Activated CD4-positive, alpha-beta T cell treated with anti-CD3 and anti-CD28 coated beads, Interleukin-2, amount 10 ng/mL, durations not matched to agents 7 days and 5 days (primary cell): ENCODE measurements at places on chromosomes 12 and 14.

GRCh38 chr12:82029936-82030335 lies 270.8 kb upstream of the PPFIA2 start:
- no peak for DNase-seq

DNA sequence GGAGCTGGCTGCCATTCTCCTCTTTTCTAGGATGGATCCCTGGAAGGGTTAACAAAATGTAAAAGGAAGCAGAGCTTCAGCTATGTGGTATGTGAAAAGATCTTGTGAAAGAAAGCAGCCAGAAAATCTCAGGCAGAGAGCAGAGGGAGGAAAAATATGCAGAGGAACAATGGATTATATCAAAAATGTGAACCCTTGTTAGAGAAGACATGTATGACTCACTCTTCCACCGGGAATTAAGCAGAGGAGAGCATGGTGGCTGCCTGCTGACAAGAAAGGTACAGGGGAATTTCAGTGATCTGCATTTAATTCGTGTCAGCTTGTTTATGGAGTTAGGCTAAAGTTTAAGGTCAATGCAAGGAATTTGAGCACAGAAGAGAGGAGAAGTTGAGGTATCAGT lies 46.3 kb downstream of the KCNA1 start:
- DNase-seq: no peak

GRCh38 chr12:30082381-30082780 lies 298.6 kb upstream of the TMTC1 start:
- no peak for DNase-seq

- no peak for DNase-seq
Observed at GRCh38 chr14:63874223-63874622, 21.4 kb downstream of the SYNE2 start.

GRCh38 chr12:111435661-111436201 lies 30.0 kb downstream of the SH2B3 start:
- DNase-seq: no peak

DNA sequence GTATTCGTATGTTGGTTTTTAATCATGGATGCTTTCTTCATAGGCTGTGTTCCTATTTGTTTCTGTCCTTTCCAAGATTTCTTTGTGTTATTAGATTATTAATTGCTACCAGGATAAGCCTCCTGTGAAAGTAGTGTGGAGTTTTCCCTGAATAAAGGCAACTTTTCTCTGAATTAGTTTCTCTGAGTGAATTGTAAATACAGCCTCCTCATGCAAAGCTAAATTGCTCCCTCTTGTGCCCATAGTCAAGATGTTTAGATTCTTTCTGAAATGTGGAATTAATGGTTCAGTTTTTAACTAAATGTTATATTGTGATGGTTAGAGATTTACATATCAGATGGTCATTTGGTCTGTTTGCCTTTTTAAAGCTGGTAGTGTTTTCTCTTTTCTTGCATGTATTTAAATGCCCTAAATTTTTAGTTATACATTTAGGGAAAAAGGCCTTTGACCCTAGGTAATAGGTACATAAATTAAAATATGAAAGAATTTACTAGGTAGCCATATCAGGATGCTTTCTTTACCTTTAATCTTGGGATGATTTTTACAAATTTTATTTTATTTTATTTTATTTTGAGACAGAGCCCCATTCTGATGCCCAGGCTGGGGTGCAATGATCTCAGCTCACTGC lies 8.9 kb downstream of the APAF1 start:
- peak; percentile 49 for DNase-seq

GRCh38 chr14:42734041-42734440 lies 1127.4 kb downstream of the LRFN5 start:
- DNase-seq: no peak

DNA sequence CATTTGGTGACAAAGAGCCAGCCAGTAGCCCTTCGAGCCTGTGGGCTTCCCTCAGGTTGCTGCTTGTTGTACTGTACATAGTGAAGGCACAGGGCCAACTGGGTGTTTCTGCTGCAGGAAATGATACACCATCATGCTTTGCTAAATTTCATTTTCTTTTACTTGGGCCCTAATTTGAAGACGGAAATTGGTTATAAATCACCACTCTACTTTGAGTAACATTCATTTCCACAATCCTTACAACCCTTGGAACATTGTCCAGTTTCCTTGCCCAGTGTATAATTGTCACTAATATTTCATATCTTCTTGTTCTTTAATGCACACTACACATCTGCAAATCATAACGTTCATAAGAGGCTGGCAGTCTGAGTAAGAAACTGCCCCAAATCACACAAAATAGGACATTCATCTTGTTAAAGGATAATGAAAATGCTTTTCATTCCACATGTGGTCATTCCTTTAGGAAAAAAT lies 30.2 kb downstream of the MSRB3 start:
- no peak for DNase-seq

GRCh38 chr14:75260025-75260763 lies 18.4 kb upstream of the FOS start:
- no peak for DNase-seq

- DNase-seq: peak; percentile 46
Observed at GRCh38 chr12:107990325-107990724, 138.8 kb upstream of the WSCD2 start.

DNA sequence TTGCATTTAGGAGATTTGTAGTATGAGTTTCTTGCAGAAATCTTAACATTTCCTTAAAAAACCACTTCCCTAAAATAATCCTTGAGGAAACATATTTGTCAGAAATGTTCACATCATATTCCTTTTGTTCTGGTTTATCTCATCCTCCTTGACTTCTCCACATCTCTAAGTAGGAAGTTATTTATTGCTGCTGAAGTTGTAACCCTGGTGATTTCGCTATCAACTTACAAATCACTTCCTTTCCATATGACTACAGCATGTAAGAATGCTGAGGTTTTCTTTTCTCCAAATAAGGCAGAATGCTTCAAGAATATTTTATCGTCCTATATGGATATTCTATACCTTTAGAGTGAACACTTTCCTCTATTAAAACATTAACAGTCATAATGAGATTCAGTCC lies 751.7 kb downstream of the NRXN3 start:
- no peak for DNase-seq

DNA sequence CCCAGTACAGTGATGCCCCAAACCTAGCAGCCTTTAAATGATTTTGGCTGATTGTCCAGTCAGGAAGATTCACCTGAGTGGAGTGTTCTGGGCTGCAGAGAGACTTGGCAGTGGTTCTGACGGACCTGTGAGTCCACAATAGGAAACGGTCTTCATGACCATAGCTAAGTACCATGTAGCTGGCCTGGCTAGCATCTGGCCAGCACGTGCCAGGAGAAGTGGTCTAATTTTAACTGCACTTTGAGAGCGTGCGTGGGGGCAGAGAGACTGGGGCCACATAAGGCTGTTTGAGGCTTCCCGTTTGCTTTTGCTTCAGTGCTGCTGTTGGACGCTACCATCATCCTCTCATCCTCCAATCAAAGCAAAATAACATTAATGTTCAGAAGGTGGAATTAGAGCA lies 54.7 kb downstream of the PPM1A start:
- DNase-seq: no peak

GRCh38 chr14:105258846-105259245 lies 10.5 kb downstream of the BTBD6 start:
- no peak for DNase-seq

DNA sequence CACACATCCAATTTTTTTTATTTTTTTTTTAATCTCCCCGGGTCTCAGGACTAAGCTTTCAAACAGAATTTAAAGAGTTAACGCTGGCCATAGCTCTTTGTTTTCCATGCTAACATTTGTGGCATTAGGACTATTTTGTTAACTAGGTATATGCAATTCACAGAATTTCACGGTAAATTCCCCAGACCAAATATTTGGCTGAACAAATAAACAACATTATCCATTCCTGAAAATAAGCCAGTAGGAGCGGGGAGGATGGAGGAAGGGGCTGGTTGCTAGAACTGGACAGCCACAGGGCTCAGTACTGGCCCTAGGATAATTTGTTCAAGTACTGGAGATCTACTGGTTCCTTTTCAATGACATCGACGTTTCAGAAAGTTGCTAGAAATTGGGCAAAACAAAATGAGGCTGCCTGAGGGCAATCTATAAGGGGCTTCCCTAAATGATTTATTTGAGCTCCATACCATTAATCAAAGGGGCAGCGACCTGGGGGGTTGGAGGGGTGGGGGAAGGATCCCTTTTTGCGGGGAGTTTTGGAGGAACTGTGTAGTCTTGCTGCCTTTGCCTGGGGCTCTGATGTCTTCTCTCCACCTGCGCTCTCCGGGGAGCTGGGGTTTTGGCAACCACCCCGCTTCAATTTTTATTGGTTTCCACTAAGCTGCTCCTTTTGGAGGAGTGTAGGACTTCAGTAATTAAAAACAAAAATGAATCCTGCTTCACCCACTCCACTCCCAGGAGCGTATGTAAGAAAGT lies 9.0 kb downstream of the BMP4 start:
- no peak for DNase-seq

- DNase-seq: no peak
Observed at GRCh38 chr12:115337693-115338543, 653.9 kb upstream of the TBX3 start.

- no peak for DNase-seq
Observed at GRCh38 chr12:111624540-111624939, 25.4 kb upstream of the ATXN2 start.

GRCh38 chr14:83184531-83184930 lies 1650.9 kb upstream of the SEL1L start:
- DNase-seq: no peak

GRCh38 chr12:6567112-6567670 lies 900 bp downstream of the NOP2 start:
- DNase-seq: no peak

GRCh38 chr12:59357811-59358210 lies 238.0 kb upstream of the SLC16A7 start:
- no peak for DNase-seq

DNA sequence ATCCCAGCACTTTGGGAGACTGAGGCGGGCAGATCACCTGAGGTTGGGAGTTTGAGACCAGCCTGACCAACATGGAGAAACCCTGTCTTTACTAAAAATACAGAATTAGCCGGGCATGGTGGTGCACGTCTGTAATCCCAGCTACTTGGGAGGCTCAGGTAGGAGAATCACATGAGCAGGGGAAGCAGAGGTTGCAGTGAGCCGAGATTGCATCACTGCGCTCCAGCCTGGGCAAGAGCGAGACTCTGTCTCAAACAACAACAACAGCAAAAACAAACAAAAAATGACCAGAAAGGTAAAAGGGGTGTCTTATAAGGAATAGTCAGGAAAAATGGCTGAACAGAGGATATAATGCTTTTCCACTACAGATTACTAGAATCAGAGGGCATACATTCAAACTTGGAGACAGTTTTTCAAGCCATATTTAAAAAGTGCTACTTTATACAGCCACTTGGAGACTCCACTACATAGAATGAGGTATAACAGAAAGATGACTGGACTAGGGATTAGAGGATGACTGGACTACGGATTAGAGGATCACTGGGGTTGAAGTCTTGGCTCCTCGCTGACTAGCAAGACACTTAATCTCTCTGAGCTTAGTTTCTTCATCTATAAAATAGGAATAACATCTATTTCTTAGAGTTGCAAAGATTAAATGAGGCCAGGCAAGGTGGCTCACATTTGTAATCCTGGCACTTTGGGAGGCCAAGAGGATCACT lies 4.9 kb upstream of the CS start:
- DNase-seq: no peak

GRCh38 chr12:65343801-65344200 lies 65.3 kb downstream of the MSRB3 start:
- DNase-seq: no peak

- no peak for DNase-seq
Observed at GRCh38 chr12:85963326-85963725, 89.2 kb downstream of the NTS start.

- no peak for DNase-seq
Observed at GRCh38 chr14:77123381-77124325, 17.9 kb downstream of the ZDHHC22 start.

DNA sequence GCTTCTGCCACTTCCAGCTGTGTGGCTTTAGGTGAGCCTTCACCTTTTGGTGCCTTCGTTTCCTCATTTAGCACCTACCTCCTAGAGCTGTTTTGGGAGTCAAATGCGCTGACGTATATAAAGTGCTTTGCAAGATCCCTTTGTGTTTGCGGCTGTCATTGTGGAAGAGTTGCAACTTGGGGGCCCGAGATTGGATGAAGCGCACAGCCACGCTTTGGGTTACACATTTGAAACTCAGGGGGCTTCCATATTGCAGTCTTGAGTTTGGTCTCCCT lies 636 bp upstream of the ARL6IP4 start:
- DNase-seq: no peak

DNA sequence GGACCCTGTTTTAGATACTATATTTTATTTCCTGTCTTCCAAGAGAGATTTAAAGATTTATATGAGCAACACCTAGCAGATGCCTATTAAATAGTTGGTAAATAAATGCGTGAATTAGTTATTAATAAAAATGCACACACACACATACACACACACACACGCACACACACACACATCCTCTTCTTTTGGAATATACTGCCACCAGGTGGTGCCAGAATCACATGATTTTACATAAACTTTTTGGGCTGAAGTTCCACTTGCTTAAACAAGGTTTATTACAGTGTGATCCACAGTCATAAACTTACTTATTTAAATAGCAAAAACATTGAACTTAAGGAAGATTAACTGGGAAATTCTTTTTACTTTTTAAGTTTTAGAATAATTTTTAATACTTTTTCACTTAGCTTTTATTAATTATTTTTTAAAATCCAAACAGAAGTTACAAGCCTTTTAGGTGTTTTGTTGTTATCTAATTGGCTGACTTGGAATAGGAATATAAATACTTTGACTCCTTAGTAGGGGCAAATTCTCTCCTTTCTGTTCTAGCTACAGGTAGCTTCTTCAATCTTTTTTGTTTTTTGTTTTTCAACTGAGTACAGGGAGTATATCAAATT lies 17.5 kb downstream of the RAD51B start:
- peak; percentile 71 for DNase-seq

- no peak for DNase-seq
Observed at GRCh38 chr14:74609721-74610120, 2.3 kb downstream of the LTBP2 start.

DNA sequence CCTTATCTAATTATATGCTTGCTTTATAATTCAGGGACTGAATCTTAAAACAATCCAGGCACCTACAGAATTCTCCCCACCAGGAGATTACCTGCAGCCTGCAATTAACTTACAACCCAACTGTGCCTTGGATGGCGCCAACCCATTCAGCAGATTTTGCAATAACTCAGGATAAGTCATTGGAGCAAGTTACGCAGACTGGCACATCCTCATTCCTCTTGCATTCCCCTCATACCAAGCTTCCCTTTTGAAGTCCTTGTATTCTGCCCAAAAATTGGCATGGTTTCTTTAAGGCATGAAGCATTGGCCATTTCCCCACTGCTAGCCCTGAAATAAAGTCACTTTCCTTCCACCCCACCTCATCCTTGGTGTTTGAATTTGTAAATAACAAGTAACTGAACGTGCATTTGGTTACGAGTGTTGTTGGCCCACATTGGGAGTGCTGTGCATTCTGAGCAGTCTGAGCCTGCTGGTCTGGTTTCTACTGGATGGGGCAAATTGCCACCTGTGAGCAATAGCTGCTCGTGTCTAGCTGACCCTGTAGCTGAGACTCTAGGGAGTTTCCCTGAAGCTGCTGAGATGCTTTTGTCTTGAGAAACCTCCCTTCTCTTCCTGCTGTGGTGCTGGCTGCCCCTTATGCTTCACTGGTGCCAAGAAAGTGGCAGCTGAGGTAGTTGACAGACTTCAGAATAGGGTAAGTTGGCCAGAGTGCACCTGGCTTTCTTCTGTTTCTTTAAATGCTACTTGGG lies 99.2 kb upstream of the SCAF11 start:
- DNase-seq: no peak
